ENCODE measurements at places on chromosomes 5 and 9.

- no peak for DNase-seq
Observed at GRCh38 chr5:174692381-174692780, 32.0 kb upstream of the MSX2 start.

DNA sequence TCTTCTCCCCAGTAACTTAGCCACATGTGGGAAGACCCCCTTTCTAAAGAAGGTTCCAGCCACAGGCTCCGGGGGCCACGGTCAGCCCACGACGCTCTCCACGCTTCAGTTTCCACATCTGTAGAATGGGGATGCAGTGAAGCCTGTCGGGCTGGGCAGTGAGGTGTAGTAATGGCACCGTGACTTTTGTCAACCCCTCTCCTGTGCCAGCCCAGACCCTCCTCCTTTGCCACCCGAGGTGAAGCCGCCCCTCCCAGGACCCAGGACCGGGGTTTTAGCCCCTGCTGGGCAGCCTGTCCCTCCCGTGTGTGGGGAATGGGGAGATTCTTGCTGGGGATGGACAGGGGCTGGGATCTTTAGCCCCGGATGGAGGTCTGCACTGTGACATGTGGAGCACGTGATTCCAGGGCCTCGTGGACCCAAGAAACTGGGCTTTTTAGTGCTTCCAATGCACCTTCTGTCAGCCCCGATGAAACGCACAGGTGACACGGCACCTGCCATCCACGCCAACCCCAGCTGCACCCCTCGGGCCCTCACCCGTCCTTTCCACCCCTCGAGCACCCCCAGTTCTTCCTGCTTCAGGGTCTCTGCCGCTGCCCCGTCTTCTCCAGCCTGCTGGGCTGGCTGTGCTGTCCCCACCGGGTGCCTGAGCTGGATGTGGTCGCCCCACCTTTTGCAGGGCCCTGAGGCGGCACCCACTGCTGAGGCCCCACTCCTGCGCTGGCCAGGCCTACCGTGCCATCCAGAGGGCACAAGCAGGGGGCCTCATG is 13.4 kb upstream of the RNU6ATAC start:
- no peak for DNase-seq

DNA sequence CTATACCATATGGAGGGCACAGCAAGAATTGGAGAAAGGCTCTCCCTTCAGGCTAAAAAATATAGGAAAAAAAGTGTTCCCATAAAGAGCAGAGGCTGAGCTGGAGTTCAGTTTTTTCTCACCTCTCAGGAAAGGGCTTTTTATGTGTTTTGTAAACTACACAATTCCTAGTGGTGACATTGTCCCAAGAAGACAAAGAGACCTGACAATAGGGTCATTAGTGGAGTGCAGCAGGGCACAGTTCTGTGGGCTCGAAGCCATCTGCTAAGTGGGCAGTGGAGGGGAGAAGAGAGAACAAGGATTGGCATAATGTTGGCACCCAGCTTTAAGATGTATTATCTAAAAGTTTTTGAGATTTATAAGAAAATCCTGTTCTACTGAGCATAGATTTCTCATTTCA is 162.5 kb downstream of the HCN1 start:
- DNase-seq = no peak

DNA sequence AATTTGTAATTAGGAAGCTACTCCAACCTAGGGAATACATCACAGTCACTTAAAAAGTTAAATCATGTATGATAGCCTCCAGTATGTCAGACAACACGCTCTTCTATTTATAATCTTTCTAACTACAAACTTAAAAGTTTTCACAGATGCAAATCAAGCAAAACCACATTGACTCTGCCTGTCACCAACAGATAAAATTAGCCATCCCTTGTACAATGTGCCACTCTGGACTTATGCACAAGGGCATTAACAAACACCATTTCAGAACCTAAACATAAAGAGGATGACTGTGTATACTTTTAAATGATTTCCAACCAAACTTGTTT is 14.7 kb downstream of the ERP44 start:
- DNase-seq = no peak
